Adipose tissue (tissue), 3 donors: ENCODE measurements at places on chromosomes 3 and 15. TPM values are rescaled to one million over a fixed set of nuclear protein-coding genes. Genes with fewer than 3 reads are reported as not detected.

Gene TMEM207
- not detected for polyA plus RNA-seq

Gene SLC22A13
- not detected for polyA plus RNA-seq

Gene SHC4
- polyA plus RNA-seq = 1.9 TPM

Gene SGO1
- polyA plus RNA-seq = 0.12 TPM

Gene GPR87
- 0.04 TPM for polyA plus RNA-seq

Gene SLC24A5
- polyA plus RNA-seq = not detected

Gene AP3B2
- 0.70 TPM for polyA plus RNA-seq

Gene ELP6
- polyA plus RNA-seq = 31.9 TPM

Gene RBMS3
- polyA plus RNA-seq = 16.2 TPM

Gene RBPMS2
- 22.8 TPM for polyA plus RNA-seq
